ENCODE measurements at places on chromosomes 7 and 10.

DNA sequence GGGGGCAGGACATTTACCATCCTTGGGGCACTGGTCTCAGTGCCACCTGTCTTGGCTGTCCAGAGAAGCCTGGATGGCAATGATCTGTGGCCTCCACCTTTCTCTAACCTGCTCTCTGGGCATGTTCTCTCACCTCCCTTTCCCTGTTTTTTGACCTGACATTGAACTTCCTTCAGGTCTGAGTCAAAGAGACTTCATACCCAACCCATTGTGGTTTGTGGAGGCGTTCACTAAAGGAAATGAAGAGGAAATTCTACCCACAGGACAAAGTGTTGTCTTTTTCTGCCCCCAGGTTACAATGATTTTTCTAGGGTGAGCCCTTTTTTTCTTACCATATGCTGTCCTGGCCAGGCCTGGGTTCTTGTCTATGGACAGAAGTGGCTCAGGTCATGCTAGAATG, 76.6 kb downstream of the CYP26A1 start:
- no peak for DNase-seq

- DNase-seq = no peak
These were observed 319.9 kb upstream of the COBL start for GRCh38 chr7:51636503-51636902.

GRCh38 chr7:29914180-29914579, 75.4 kb downstream of the SCRN1 start:
- DNase-seq = no peak

DNA sequence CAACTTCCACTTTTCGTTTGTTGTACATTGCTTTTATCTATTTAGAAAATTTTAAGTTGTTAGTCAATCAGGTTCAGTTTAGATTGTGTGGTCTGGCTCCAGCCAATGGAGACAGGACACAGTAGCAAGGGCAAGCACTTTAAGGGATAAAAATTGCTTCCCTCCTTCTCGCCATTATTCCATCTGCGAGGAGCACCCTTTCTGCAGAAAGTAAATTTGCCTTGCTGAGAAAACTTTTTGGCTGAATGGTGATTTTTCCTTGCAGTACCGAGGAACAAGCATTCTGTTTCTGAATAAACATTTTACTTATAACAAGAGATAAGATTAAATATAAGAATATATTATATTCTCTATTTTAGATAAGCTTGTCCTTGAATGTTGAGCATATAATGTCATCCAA, 34.5 kb downstream of the VIM start:
- no peak for DNase-seq

DNA sequence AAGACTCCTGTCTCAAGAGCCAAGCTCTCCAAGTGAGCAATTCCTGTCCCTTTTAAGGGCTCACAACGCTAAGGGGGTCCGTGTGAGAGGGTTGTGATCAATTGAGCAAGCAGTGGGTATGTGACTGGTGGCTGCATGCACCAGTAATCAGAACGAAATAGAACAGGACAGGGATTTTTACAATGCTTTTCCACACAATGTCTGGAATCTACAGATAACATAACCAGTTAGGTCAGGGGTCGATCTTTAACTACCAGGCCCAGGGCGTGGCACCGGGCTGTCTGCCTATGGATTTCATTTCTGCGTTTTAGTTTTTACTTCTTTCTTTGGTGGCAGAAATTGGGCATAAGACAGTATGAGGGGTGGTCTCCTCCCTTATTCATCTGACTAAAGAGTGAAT, 54.9 kb upstream of the SP4 start:
- no peak for DNase-seq

DNA sequence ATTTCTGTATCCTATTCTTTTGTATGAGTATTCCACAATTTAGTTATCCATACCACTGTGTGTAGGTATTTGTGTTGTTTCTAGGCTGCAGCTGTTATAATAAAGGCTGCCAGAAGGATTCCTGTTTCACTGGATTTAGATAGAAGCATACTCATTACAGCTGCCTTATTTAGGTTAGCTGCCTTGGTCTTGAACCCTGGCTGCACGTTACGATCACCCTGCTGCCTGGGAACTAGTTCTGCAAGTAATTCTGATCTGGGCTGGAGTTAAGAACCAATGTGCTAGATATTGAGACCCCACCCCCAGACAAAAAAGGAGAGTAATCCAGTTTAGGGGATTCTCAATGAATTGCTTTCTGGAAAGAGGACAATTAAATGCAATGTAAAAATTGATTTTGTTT, 43.1 kb downstream of the CCDC71L start:
- DNase-seq = no peak
